ENCODE measurements at places on chromosomes 4 and X.
A peak's percentile ranks its signal among the peaks of the same experiment; 100 is the strongest.

- no peak for DNase-seq
Measured at GRCh38 chr4:20675786-20676185, 24.5 kb upstream of the PACRGL start.

DNA sequence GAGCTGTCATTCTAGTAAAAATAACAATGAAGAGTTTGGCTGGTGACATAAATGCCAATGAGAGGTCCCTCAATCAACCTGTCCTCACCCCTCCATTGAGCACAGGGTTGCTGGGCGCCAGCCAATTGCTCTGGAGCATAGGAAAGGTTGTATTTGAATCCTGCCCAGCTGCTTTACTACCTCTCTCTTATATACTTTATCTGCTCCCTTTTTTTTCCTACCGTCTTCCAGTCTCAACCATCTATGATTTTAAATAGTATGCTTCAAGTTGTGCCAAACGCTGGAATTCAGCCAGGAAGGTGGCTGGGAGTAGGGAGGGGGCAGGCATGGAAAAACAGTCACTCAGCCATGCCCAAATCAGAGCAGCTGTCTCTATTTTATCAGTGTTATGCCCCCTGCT lies 153.8 kb downstream of the NR3C2 start:
- peak; percentile 62 for DNase-seq

- DNase-seq, result no peak
Measured at GRCh38 chr4:173448608-173449379, 49.9 kb upstream of the SCRG1 start.

DNA sequence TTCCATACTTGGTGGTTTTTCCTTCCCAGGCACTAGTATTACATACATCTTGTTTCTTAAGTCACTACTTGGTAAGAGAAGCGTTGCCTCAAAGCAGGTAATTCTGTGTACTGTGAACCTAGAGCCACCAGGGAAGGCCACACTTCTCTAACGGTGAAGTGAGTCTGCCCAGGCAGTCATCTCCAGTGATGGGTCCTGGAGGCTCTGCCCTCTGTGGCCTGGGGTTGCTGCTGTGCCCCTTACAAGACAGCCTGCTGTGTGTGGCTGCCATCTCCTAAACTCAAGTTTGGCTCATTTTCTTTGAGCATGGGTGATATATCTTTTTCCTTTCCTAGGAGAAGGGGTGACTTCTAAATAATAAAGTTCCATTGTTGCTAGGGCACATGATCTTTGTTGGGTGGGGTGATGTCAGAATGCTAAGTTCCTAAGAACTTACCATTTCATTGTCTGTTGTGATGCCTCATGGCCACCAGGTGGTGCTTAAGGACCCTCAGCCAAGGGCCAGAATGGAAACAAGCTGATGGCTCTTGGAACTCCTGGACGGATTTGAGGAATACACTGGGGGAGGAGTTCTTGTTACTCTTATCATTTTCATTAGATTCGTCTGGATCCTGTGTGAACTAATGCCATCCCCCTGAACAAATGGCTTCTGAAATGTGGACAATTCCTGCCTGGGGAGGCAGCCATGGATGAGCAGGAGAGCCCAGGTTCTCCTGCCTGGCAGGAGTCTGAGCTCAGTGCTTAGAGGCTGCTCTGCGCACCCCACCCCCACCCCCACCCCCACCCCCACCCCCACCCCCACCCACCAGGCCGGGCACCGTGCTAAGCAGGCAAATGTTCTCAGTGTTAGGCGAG lies 41.1 kb upstream of the WDR1 start:
- DNase-seq, result peak; percentile 78

DNA sequence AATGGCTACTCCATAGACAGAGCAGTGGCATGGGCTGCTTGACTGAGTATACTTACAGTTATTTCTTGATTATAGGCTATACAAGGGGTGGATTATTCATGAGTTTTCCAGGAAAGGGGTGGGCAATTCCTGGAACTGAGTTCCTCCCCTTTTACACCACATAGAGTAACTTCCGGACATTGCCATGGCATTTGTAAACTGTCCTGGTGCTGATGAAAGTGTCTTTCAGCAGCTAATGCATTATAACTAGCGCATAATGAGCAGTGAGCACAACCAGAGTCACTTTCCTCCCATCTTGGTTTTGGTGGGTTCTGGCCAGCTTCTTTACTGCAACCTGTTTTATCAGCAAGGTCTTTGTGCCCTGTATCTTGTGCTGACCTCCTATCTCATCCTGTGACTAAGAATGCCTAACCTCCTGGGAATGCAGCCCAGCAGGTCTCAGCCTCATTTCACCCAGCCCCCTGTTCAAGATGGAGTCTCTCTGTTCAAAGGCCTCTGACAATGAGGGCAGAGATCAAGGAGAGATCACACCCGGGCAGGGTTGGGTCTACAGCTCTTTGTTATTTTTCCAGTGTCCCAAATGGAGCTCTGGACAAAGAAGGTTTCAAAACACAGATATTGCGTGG lies 468.4 kb upstream of the PRKX start:
- no peak for DNase-seq
